Metanephros (tissue), 2 donors: ENCODE measurements at places on chromosomes 6 and 20. TPM values are rescaled to one million over a fixed set of nuclear protein-coding genes. Genes with fewer than 3 reads are reported as not detected.

The WFDC12 gene
- total RNA-seq, result not detected

The SYTL3 gene
- 4.4 TPM for total RNA-seq

The RIOK1 gene
- 19.0 TPM for total RNA-seq

The ENTPD6 gene
- 28.8 TPM for total RNA-seq

The ACTL10 gene
- total RNA-seq, result 0.70 TPM

The TRAPPC3L gene
- 0.06 TPM for total RNA-seq

The KHDC1 gene
- 4.5 TPM for total RNA-seq
